ENCODE measurements at places on chromosomes 7 and 10.
A peak's percentile ranks its signal among the peaks of the same experiment; 100 is the strongest.

GRCh38 chr7:74138945-74139843 is 35.0 kb upstream of the EIF4H start:
- no peak for DNase-seq

DNA sequence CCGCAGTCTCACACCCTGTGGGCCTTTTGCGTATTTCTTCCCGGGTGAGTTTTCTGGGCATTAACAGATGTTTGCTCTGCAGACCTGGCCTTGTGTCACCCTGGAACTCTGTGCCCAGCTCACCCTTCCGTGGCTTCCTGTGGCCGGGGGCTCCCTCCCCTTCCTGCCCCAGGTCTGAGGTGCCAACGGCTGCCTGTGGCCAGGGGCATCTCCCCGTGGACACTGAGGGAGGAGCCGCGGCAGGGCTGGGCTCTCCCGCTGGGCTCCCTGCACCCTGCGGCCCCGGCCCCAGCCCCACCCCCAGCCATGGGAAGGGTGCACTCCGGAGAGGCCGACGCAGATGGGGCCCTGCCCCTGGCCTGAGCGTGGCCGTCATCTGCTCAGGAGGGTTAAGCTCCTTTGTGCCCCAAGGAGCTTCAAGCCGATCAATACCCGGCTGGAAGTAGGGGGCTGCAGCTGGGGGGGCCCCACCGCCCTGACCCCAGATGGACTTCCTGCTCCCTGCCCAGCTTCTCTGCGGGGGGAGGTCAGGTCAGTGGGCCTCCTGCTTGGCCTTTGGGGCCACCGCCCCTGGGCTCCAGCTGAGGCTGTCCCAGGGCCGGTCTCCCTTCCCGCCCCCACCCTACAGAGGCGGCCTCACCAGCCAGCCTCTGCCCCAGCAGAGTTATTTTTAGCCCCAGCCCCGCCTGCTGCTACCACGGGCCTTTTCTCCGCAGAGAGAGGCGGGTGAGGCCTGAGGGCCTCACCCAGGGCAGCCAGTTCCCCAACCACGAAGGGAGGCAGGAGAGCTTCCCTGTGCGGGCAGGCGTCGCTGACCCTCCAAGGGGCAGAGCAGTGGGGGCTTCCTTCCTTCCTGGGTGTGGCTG is 24.2 kb downstream of the PWWP2B start:
- no peak for DNase-seq

DNA sequence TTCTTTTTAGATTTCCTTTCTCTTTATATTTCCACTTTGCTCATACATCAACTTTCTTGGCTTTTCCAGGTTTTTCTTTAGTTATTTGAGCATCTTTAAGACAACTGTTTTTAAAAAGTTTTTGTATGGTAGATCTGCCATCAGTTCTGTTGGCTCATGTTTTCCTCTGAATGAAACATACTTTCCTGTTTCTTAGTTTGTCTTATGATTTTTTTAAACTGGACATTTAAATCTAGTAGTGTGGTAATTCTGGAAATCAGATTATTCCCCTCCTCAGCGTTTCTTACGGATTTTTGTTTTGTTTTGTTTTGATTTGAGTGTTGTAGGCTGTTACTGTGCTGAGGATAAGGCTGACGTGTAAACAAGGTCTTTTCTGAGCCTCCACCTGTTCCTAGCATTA is 33.8 kb upstream of the ITGB8 start:
- DNase-seq = no peak

DNA sequence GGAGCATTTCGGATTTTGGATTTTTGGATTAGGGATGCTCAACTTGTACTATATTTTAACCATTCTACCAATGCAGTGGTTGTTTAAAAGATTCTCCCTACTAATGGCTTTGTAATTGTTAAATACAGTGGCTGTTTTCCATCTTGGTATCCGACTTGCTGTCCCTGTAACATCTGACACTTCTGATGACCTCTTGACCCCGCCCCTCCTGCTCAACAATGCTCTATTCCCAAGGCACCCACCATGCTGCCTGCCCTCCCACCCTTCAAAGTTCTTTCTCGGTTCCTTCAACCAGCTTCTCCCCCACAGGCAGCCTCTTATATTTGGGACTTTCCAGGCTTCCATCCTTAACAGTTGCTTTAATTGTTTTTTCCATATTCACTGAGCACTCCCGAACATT is 2.0 kb downstream of the PRTFDC1 start:
- DNase-seq = no peak

GRCh38 chr7:80443325-80443724 is 68.5 kb downstream of the GNAT3 start:
- no peak for DNase-seq

- DNase-seq = no peak
Measured at GRCh38 chr7:84047085-84047484, 147.5 kb downstream of the SEMA3A start.

DNA sequence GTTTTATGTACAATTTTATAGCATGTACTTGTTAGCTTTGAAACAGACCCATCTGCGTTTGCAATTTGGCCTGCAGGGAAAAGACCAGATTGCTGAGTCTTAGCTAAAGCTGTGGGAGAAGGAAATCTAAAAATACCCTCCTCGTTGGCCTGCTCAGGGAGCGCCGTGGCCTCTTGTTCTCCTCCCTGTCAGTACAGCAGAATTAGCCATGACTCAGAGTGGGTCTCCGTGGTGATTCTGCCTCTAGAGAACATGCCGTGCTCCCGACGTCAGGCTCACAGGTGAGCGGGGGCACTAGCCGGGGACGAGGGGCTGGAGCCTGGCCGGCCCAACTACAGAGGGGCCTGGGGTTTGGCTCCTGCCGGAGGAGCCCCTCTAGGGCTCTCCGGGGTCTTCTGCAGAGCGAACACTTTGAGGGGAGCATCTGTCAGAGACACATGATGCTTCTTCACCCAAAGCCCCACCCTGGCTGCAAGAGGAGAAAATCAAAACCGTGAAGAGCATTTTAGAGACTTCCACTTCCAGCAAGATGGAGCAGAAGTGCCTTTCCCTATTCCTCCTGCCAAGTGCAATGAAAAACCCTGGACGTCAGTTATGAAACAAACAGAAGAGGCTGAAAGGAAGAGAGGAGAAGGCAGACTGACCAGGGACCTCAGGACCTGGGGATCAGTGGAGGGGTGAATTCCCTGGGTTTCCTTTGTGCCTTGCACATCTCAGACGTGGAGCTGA is 98.9 kb downstream of the LHPP start:
- peak; percentile 76 for DNase-seq

GRCh38 chr7:50202052-50202555 is 102.4 kb upstream of the IKZF1 start:
- no peak for DNase-seq

GRCh38 chr7:157495177-157495553 is 158.4 kb downstream of the DNAJB6 start:
- no peak for DNase-seq

GRCh38 chr10:76885816-76886215 is 751.8 kb downstream of the KCNMA1 start:
- DNase-seq = no peak

- DNase-seq = no peak
Measured at GRCh38 chr10:62534031-62534430, 159.9 kb downstream of the ZNF365 start.

DNA sequence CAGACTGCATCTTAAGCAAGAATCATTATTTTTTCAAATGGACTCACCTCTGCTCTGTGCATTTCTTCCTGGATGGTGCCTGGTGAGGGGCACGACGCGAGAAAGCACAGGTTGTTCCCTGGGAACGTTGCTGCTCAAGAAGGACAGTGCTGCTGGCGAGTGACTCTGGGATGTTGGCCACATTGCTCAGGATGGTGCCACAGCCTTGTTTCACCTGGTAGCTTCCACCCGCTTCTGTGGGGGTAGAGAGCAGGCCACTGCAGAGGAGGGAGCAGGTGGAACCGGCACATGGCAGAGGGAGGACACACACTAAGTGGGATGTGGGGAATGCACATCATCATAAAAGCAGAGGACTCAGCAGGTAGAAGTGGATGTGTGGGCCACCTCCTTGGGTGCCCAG is 444.7 kb downstream of the TCERG1L start:
- DNase-seq = no peak

GRCh38 chr7:18354108-18355085 is 141.2 kb upstream of the HDAC9 start:
- DNase-seq = no peak

- DNase-seq = no peak
Measured at GRCh38 chr10:102670065-102670670, 25.9 kb downstream of the TRIM8 start.

- DNase-seq = no peak
Measured at GRCh38 chr10:31940839-31941653, 12.4 kb upstream of the ARHGAP12 start.

GRCh38 chr10:102959360-102959759 is 41.3 kb downstream of the CNNM2 start:
- no peak for DNase-seq

- peak; percentile 76 for DNase-seq
Measured at GRCh38 chr10:86756511-86757112, at the start of gene BMPR1A. Gene BMPR1A, plus strand, starts transcription at chr10:86756619. Its CDS starts 119,400 bp downstream, at chr10:86876019.

DNA sequence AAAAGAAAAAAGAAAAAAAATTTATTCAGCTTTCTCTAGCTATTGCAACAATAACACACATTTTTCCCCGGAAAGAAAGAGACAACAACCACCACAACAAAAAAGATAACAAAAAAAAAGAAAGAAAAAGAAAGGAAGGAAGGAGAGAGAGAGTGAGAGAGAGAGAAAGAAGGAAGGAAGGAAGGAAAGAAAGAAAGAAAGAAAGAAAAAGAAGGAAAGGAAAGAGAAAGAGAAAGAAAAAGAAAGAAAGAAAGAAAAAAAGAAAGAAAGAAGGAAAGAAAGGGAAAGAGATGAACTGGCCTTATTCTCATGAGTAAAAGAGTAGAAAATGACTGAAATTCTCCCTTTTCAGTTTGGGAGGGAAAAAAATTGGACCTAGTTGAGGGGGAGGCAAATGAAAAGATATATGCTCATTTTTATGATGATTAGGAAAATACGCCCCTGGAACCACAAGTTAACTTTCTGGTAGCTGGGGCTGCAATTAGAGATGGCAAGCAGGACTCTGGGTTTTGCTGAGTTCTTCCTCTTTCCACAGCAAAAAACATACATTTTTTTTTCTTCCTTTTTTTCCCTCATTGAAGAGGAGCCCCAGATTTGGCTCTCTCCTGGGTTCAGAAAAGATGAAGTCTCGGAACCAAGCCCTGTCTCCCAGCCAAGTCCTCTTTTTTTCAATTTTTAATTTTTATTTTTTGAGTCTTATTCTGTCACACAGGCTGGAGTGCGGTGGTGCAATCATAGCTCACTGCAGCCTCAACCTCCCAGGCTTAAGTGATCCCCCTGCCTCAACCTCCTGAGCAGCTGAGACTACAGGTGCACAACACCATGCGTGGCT is 12.6 kb upstream of the PRDX3 start:
- no peak for DNase-seq

GRCh38 chr10:99926925-99927720 is 82.6 kb downstream of the DNMBP start:
- DNase-seq = no peak

DNA sequence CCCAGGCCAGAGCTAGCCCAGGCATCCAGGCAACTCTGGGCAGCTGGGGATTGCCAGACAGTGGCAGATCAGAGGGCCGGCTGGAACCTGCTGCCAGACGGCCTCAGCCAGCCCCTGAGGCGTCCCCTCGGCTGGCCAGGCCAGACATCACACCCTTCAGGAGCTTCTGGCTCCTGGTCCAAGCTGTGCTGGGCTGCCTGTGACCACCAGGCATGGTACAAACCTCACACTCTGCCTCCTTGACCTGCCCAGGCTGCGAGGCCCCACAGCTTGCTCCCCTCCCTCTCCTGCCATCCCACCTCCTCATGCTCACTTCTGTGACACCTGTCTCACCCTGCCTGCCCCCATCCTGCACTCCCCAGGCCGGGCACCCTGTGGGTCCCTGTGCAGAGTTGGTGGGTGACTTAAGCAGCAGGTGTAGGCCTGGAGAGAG is 5.7 kb downstream of the DEPP1 start:
- DNase-seq = no peak

Data from smooth muscle cell of the brain vasculature (primary cell).